M059J (cell line): ENCODE measurements at places on chromosomes 3 and 15. TPM values are rescaled to one million over a fixed set of nuclear protein-coding genes. Genes with fewer than 3 reads are reported as not detected.

The KLHL6 gene
- not detected in 2 replicates for total RNA-seq

The LRRC31 gene
- not detected in 2 replicates for total RNA-seq

The EOMES gene
- total RNA-seq = 0.10 TPM in 1 of 2 replicates, not detected in the other

The AGBL1 gene
- total RNA-seq = not detected in 2 replicates

The GOLGA8T gene
- not detected in 2 replicates for total RNA-seq

The LARP6 gene
- 28.2 and 58.3 TPM in 2 replicates for total RNA-seq

The MAPKAPK3 gene
- total RNA-seq = 40.0 and 46.4 TPM in 2 replicates

The PAQR5 gene
- 1.3 and 3.5 TPM in 2 replicates for total RNA-seq

The ARPIN gene
- total RNA-seq = 2.0 and 5.2 TPM in 2 replicates

The NDN gene
- not detected in 2 replicates for total RNA-seq

The ERC2 gene
- total RNA-seq = 1.2 and 3.4 TPM in 2 replicates

The CYP19A1 gene
- total RNA-seq = 0.12 and 0.86 TPM in 2 replicates

GRCh38 chr3:123343296-123344174 is 105.4 kb downstream of the ADCY5 start:
- DNase-seq = no peak

GRCh38 chr15:41620536-41621199 is 39.5 kb upstream of the MGA start:
- DNase-seq = no peak

GRCh38 chr15:85307687-85308045 is 72.7 kb upstream of the AKAP13 start:
- no peak for DNase-seq

DNA sequence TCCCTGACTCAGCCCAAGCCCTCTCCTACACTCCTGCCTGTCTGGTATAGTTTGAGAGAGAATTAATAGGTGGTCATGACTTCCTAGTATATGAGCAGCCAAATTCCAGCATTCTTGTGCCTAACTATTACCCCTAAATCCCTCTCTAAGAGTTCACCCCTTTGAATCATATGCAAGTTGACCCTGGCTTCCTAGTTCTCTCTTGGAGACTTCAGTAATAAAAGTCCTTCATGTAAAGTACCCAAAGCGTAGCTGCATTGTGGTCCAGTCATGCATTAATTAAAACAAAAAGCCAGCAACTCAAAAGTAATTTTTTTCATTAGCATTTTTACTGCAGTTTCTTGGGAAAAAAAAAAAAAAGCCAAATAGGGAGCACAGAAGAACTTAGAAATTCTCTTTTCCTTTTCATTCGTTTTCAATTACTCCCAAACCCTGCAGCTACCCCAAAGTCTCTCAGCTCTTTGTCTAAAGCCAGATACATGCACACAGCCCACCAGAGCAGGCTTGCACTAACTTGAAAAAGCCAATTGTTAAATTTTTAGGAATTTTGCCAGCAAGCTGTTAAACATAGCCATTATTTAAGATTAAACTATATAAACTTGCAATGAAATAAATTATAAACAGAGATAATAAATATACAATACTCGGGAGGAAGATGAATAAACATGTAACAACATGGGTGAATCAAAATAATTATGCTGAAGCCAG is 50.1 kb upstream of the STT3B start:
- DNase-seq = no peak

DNA sequence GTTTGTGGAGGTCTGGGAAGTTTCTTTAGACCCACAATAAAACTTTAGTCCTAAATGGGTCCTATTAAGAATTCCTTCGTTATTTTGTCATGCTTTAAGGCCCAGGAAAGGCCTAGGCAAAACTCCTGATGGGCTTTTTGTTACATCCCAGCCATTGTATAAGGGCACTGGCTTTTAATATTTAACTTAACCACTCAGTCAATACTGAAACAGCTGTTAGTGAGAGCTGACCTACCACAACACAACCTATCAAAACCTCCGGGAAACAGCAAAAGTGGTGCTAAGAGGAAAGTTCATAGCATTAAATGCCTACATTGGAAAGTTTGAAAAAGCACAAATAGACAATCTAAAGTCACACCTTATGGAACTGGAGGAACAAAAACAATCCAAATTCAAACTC is 39.6 kb downstream of the ALCAM start:
- DNase-seq = no peak

DNA sequence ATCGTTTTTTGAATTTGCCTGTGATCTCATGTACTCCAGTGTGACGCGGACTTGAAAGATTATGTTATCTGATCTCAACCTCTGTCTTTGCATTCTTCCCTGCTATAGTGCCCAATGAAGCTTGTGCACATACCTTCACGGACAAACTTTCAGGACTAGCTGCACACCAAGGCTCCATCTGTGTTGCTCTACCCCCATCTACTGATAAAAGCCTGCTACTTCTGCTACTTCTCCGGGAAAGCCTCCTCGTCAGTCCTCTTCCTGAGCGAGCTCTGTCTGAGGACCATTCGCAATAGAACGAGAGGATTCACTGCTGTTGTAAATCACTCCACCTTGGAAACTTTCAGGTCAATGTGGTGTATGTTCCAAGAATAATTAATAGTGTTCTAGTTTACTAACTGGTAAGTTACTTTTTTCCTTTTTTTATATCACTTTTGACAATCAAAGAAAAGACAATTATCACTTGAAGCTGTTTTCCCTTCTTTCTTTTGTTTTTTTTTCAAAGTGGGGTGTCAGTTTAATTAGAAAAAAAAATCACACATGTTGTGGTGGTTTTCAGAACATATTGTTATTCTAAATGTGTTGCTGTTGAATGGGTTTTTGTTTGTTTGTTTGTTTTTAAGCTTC is 217.6 kb downstream of the ARRDC4 start:
- peak; percentile 77 for DNase-seq

GRCh38 chr15:74170071-74170844 is 3.3 kb upstream of the ISLR start:
- DNase-seq = no peak

- peak; percentile 86 for DNase-seq
Measured at GRCh38 chr3:172622916-172623700, 87.8 kb downstream of the NCEH1 start.

DNA sequence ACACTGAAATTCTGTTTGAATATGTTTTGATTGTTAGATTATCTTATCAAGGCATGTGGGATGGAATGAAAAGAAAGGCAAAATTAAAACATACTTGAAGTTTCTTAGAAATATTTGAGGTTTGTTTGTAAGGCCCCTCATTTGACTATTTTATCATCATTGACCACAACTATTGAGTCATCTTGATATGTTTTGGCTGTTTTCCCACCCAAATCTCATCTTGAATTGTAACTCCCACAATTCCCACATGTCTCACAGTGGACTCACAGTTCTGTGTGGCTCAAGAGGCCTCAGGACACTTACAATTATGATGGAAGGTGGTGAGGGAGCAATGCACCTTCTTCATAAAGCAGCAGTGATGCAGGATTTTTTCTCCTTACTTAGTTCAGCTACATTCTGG is 917.1 kb downstream of the PLOD2 start:
- DNase-seq = peak; percentile 18

DNA sequence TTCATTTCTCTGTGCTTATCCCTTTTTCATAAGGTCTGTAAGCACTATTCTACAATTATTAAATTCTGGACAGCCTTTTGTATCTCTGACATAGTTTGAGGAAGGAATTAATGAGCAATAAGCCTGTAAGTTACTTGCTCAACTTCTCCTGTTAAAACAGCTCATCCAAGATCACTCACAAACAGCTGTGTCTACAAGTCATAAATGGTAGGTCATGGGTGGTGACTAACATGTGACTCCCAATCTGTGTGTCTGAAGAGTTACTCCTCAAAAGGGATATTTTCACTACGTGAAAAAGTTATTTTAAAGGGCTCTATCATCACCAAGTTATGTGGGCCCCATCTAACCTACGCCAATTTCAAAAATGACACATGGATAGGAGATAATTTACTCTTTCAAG is 145.2 kb upstream of the CBLB start:
- DNase-seq = peak; percentile 82

- DNase-seq = no peak
Measured at GRCh38 chr3:79543218-79543982, 224.4 kb downstream of the ROBO1 start.

DNA sequence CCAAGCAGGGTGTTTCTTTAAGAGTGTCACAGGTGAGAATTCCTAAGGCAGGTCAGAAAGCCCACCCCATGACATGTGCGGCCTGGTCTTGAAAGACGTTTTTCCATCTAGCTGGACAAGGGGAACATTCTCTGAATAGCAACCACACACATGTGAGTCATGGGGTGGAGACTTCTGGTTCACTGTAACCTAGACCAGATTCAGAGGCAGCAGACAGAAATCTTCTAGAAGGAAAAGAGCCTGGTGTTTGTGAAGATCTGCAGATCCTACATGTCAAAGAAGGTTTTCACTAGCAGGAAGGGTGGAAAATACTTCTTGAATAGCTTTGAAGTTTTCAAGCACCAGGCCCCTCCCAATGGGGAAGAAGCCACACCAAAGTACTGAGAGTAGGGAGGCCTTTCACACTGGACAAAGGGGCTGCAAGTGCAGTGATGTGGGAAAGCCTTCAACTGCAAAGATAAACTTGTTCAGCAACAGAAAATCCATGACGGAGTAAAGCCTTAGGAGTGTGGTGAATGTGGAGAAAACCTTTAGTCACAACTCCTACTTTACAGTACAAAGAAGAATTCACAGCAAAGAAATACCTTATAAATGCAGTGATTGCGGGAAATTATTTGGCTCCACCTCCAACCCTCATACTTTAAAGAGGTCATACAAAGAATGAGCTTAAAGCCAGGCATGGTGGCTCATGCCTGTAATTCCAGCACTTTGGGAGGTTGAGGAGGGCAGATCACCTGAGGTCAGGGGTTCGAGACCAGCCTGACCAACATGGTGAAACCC is 17.6 kb downstream of the ADAM10 start:
- DNase-seq = peak; percentile 71

- DNase-seq = no peak
Measured at GRCh38 chr3:4908433-4909156, 70.6 kb upstream of the BHLHE40 start.

DNA sequence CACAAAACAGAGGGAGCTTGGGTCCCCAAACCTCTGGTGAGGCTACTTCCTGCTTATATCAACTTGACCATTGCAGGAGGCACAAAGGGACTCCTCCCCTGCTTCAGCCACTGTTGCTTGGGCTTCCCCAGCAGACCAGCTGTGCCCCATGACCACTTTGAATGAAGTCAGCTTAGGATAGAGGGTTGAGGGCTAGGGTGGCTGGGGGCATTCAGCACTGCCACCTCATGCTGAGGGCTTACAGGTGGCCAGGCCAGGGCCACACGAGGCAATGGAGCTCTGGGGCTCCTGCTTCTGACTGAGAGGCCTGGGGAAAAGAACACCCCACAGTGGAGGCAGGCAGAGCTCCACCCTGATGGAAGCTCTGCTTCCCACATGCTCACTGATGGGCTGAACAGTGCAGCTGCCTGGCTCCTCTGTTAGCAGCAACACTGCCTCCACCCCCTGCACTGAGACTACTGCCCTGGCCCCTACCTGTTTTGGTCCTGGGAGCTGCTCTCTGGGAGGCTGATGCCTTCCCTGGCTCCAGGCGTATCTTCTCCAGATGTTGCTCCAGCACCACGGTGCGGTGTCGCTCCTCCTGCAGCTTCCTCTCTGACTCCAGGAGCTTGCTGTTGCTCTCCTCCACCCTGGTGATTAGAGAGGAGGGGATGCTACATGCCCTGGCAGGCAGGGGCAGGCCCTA is 10.2 kb upstream of the HHATL start:
- no peak for DNase-seq

- DNase-seq = peak; percentile 99
Measured at GRCh38 chr3:195914648-195915473, 6.5 kb upstream of the TNK2 start.

- DNase-seq = no peak
Measured at GRCh38 chr3:44042772-44043171, 198.9 kb upstream of the TOPAZ1 start.

DNA sequence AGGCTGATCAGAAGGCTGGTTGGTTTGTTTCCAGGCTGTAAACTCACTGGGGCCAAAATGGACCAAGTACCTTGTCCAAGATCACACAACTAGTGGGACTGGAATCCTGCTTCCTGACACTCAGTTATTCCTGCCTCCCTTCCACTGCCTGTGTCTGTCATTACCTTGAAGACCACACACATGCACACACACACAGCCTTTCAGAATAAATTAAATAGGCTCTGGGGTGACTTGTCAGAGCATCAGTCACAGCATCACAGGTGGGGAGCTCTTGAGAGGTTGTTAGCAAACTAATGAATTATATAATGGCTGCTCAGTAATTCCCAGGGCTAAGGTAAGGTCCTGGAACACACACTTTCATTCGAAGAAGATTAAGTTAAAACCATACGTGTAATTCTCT is 231.8 kb downstream of the UACA start:
- no peak for DNase-seq

- no peak for DNase-seq
Measured at GRCh38 chr15:25170113-25170731, 215.4 kb downstream of the SNRPN start.

- DNase-seq = no peak
Measured at GRCh38 chr3:32110233-32110760, 3.9 kb downstream of the GPD1L start.

DNA sequence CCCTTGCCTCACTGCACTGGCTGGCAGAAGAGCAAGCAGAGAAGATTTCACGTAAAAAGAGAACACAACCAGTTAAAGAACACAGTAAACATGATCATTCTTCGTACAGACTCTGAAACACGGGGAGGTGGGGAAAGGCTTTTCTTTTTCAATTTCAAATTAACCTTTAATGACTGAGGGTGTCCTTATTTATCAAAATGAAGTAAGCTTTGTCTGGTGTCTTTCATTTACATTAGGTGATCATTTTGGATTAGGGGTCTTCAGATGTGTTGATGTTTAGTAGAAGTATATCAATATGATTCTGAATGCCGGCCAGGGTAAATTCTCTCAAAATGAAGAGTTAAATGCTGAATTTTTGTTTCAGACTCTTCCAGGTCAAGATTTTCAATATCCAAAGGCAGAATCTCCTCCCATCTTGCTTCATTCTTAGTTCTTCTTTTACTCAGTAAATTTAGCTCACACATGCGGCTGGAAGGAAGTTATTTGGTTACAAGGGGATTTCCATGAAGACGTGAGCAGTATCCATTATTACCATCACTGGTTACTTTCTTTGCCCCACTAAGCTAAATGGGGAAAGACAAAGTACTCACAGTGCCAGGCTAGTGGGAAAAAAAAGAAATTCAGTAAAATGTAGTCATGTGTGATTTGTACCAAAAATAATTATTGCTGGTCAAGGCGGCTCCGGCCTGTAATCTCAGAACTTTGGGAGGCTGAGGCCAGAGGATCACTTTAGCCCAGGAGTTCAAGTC is 272.2 kb upstream of the NR2F2 start:
- no peak for DNase-seq

- DNase-seq = peak; percentile 42
Measured at GRCh38 chr3:162441716-162442115, 945.1 kb downstream of the OTOL1 start.
